Fibroblast of skin of abdomen (primary cell): ENCODE measurements at places on chromosomes 16 and 17.

- DNase-seq = no peak
These were observed 3.8 kb upstream of the SAMD14 start for GRCh38 chr17:50133769-50134099.

GRCh38 chr16:35574011-35574410 lies 2114.6 kb downstream of the TP53TG3F start:
- DNase-seq = no peak

- DNase-seq = peak; percentile 30
These were observed 111.4 kb upstream of the MYOCD start for GRCh38 chr17:12554251-12554650.

- DNase-seq = no peak
These were observed 2.8 kb downstream of the KRTAP4-9 start for GRCh38 chr17:41107941-41108450.

- no peak for DNase-seq
These were observed 187.4 kb upstream of the WSB1 start for GRCh38 chr17:27106347-27106981.

- peak; percentile 34 for DNase-seq
These were observed 11.7 kb downstream of the ABCC1 start for GRCh38 chr16:15961060-15961511.

DNA sequence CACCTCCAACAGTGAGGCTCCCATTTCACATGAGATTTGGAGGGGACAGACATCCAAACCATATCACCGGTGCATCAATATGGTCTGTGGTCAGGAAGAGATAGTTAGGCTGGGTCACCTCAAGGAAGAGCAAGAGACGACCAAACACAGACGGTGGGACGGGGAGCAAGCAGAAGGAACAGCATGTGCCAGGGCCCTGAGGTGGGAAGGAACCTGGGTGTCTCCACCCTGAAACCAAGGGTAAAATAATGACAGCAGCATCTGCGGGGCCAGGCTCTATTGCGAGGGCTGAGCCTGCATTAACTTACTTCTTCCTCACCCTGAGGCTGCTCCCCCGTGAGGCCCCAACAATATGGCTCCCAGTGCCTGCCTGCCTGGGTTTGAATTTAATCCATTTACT lies 8.9 kb upstream of the PRSS21 start:
- no peak for DNase-seq

GRCh38 chr16:55746081-55746480 lies 86.8 kb downstream of the CES1 start:
- DNase-seq = no peak

DNA sequence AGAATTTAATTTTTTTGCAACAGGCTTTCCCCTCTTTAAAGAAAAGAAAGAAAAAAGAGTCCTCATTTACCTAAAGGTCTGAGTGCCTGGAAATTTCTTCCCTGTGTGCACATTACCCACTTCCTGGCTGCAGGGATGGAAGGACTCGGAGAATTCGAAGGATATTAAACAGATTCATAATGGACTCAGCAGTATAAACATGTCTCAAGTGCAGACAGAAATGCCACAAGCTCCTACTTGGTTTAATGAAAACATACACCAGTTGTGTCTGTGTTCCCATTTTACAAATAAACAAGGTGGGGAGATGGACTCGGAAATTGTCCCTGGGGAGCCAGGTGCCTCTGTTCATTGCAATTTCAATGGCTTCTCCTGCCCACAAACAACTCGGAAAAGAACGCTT lies 47.2 kb downstream of the MEOX1 start:
- no peak for DNase-seq

DNA sequence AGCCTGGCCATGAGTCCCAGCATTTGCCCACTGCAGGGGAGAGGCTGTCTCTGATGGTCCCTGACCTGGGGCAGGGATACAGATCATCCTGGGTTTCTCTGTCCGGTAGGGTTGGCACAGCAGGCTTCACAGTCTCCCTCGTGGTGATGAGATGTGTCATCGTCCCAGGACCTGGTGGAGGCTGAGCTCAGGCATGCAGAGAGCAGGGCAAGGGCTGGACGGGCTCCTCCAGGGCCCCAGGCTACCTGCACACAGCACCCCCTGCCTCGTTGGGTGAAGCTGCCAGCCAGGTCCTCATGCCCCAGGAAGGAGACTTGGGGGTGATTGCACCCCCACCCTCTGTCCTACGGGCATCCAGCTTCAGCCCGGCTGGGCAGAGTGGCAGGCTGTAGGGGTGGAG lies 155.8 kb upstream of the GSE1 start:
- no peak for DNase-seq

DNA sequence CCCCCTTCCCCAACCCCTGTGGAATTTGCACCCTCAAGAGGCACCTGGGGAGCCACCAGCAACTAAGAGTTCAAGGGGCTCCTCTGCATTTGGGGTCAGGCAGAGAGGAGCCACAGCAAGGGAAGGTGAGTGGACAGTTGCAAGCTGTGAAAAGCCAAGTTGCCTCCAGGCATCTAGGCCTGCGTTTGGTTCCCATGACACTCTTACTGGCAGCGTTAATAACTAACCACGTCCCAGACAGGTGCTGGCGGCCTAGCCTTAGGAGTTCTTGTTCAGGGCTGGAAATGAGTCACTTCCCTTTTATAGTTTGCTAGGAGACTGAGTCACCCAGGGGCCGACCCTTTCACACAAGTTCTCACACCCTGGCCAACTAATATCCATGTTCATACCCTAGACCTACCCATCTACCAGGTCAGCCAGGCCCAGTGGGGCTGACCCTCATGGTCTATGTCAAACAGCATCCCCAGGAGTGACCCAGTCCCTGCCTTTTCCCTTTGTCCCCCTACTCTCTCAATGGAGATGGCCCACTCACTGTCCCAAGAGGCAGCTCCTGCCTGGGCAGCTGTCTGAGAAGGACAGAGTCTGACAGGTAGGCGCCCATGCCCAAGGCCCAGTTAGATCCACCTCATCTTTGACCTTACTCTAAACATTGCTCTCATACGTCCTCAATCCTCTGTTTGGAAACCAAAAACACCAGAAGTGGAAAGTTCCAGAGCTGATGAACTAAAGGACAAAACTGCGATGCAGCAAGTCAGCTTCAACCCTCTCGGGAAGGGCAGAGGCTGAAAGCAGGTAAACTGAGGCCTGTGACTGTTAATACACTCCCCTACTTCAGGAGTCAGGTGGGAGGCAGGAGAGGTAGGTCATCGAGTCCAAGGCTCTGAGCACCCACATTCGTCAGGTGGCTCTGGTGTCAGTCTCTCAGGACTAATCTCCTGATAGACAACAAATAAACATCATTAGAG lies 300.6 kb downstream of the SOX9 start:
- DNase-seq = peak; percentile 87

DNA sequence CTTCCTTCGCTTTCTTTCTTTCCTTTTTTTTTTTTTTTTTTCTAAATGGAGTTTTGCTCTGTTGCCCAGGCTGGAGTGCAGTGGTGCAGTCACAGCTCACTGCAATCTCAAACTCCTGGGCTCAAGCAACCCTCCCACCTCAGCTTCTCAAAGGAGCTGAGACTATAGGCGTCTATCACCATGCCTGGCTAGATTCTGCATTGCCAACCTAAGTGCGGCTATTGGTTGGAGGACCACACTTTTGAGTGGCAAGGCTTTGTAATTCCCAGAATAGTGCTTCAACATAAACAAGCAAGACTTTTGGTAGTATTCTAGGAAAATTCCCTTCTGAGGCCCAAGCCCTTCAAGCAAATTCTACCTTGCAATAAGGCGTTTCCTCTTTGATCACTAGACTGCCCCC lies 107.8 kb downstream of the YPEL2 start:
- no peak for DNase-seq
